ENCODE measurements at places on chromosomes 5 and 9.

DNA sequence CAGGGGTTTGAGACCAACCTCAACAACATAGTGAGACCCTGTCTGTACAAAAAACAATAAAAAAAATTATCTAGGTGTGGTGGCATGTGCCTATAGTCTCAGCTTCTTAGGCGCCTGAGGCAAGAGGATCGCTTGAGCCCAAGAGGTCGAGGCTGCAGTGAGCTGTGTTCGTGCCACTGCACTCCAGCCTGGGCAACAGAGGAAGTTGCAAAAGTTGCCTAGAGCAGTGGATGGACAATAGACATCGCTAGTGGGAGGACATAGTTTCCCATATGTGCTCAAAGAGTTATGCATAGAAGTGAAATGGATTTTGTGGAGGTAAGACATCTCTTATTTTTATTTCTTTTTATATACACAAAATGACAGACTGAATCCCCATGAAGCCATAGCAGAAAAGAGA lies 19.0 kb downstream of the HNRNPK start:
- DNase-seq = no peak

DNA sequence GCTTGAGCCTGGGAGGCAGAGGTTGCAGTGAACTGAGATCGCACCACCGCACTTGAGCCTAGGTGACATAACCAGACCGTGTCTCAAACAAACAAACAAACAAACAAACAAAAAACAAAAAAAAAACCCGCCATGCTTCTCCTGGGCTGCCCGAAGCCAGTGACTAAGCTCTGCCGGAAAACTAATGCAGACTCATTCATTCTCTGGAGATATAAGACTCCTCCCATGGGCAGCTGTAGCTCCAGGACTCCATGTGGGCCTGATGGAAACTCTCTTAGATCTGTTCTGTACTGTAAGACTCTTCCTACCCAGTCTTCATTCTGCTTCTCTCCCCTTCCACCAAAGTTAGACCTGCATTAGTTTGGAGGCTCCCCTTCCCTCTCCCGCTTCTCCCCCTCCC lies 11.1 kb downstream of the GLDC start:
- no peak for DNase-seq

GRCh38 chr9:105360344-105360743 lies 87.5 kb upstream of the FSD1L start:
- no peak for DNase-seq

GRCh38 chr5:56522960-56523359 lies 289.8 kb upstream of the ANKRD55 start:
- no peak for DNase-seq

Data from stimulated activated CD8-positive, alpha-beta memory T cell treated with anti-CD3 and anti-CD28 coated beads, Interleukin-4, amount 100 ng/mL, for 4 hours (primary cell).